Activated CD4-positive, alpha-beta T cell treated with anti-CD3 and anti-CD28 coated beads, Interleukin-2, amount 10 ng/mL, durations not matched to agents 7 days and 5 days (primary cell): ENCODE measurements at places on chromosomes 7 and 10. TPM values are rescaled to one million over a fixed set of nuclear protein-coding genes. Genes with fewer than 3 reads are reported as not detected.

DNA sequence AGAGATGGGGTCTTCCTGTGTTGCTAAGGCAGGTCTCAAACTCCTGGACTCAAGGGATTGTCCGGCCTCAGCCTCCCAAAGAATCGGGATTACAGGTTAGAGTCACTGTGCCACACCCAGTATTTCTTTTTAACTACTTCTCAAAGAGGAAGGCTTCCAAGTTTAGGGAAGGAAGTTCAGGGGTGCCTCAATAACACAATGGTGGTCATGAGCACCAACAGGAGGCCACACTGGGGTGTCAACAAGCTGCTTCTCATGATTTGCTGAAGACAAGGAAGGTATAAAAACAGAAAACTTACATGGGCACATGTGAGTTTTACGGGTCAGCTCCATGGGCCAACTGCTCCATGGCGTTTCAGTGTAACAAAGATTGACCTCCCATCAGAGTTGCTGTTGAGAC is 160.5 kb downstream of the TNS3 start:
- no peak for DNase-seq

The LEP gene
- total RNA-seq: not detected

GRCh38 chr10:127570036-127570435 is 20.9 kb downstream of the NPS start:
- no peak for DNase-seq

DNA sequence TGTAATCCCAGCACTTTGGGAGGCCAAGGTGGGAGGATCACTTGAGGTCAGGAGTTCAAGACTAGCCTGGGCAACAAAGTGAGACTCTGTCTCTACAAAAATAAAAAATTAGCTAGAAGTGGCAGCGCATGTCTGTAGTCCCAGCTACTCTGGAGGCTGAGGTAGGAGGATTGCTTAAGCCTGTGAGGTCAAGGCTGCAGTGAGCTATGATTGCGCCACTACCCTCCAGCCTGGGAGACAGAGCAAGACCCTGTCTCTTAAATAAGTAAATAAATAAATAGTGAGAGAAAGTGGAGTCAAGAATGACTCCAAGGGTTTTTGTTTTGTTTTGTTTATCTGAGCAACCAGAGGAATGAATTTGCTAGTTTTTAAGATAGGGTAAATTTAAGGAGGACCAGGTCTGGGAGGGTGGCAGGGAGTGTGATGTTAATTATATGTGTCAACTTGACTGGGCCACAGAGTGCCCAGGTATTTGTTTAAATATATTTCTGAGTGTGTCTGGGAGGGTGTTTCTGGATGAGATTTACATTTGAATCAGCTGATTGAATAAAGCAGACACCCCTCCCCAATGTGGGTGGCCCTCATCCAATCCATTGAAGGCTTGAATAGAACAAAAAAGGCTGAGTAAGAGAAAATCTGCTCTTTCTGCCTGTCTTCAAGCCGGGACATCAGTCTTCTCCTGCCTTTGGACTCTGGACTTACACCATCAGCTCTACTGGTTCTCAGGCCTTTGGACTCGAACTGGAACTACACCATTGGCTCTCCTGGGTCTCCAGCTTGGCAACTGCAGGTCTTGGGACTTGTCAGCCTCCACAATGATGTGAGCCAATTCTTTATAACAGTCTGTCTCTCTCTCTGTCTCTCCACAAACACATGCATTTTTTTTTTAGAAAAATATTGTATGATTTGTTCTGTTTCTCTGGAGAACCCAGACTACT is 23.5 kb downstream of the IMPDH1 start:
- DNase-seq: no peak

DNA sequence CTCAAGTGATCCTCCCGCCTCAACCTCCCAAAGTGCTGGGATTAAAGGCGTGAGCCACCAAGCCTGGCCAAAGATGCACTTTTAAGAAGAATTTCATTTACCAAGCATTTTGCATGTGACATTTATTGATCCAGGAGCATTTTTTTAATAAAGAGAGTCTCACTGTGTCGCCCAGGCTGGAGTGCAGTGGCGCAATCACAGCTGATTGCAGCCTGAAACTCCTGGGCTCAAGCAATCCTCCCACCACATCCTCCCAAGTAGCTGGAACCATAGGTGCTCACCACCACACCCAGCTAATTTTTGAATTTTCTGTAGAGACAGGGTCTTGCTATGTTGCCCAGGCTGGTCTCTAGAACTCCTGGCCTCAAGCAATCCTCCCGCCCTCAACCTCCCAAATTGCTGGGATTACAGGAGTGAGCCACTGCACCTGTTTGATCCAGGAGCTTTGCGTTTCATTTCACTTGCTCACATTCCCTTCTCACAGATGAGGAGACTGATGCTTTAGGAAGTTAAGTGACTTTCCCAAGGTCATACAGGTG is 4.4 kb upstream of the TBL2 start:
- DNase-seq: no peak

DNA sequence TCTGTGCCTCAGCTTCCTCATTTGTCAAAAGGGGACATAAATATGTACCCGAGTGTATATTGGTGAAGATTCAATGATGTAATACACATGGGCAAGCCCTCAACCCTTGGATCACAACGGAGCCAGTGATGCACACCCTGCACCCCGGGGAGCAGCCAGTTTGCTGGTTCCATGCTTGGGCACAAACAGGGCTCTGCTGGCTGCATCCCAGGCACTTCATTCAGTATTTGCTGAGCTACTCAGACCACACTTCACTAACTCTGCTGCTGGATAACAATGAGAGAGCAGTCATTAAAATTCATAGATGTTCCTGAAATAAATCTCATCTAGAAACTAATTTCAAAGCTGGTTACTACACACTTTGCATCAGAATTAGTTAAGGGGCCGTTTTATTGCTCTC is 72.0 kb downstream of the SCRN1 start:
- DNase-seq: no peak

The ZNF488 gene
- total RNA-seq: 0.05 TPM

- no peak for DNase-seq
Measured at GRCh38 chr7:26444555-26444954, 152.9 kb downstream of the SNX10 start.

DNA sequence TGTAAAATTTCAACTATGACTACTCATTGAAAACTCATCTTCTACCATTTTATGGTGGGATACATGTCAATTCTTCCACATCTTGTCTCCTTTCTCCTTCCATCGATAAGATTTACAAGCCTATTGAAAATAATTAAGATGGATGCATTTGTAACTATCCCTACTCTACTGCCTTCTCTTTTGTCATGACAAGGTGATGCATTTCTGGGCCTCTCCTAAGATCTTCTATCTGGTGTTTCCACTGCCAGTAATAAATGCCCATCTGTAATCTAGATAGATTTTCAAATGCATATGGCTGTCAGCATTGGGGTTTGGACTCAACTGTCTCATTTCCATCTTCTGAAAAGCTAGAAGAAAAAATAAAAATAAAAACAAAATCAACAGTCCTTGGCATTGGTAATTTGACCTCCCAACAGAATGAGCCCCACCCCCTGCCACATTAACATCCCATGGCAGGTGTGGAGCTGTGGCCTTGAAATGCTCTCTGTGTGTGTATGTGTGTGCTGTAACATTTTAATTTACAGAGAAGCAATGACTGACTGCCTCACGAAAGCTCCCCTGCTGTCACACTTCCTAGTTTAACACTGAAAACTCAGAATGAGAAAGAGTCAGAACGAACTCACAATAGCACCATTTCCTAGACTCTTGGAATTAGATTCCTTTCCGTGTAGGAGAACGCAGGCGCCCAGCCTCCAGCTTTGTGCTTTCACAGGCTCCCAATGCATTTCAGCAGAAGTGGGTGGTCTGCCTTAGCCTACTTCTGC is 74.2 kb downstream of the RHOBTB1 start:
- no peak for DNase-seq

The BICC1 gene
- not detected for total RNA-seq

DNA sequence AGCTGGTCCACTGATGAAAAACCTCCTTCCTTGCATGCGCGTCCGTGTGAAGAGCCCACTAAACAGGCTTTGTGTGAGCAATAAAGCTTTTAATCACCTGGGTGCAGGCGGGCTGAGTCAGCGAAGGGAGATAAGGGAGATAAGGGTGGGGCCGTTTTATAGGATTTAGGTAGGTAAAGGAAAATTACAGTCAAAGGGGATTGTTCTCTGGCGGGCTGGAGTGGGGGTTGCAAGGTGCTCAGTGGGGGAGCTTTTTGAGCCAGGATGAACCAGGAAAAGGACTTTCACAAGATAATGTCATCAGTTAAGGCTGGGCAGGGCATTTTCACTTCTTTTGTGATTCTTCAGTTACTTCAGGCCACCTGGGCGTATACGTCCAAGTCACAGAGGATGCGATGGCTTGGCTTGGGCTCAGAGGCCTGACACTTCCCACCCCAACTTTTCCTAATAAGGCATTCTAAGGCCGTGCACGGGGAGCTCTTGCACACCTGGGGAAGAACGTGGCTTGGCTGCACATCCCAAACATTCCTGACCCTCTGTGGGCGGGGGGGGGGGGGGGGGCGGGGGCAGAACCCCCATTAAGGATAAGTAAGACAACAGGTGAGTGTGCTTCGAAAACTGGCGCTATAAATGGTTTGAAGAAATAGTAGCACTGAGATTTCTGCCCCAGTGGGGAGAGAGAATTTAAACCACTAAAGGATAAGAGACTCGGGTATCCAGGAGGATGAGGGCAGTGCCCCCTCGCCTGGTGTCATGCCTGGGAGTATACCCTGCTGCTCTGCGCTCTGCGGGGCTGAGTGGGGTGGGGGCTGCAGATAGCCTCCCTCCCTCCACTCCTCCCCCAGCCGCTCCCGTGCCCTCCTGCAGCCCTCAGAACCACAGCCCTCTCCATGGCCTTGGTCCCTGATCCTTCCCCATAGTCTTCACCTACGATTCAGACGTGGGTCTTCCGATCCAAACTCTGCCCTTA is 217.6 kb downstream of the MLLT10 start:
- no peak for DNase-seq

The NUTM2A gene
- 0.75 TPM for total RNA-seq

The NPM3 gene
- 30.3 TPM for total RNA-seq

- no peak for DNase-seq
Measured at GRCh38 chr7:42106562-42106961, 130.4 kb downstream of the GLI3 start.
